ENCODE measurements at places on chromosomes 11 and 22.

DNA sequence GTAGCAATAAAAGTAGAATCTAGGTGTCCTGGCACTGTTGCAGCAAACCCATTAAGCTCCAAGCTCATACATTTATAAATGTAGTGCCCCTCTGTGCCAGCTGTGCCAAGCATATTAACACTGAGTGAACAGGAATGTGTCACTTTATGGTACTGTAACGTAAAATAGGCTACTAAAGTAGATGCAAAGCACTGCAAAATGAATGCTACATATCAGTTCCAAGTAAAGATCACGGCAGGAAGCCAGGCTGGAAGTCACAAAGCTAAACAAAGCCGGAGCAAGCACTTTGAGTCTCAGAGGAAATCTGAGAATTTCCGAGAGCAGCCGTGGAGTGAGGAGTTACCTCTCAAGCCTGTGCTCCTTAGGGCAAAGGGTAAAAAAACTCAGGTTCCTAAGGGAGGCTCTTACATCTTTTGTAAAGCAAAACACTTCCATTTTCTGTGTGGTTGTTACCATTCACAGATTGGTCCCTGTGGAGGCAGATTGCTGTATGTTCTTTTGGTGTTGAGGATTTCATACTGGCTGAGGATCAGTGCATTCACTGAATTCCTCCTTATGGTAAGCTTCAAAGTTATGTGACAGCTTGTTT, 85.7 kb downstream of the WNT11 start:
- DNase-seq = peak; percentile 29

DNA sequence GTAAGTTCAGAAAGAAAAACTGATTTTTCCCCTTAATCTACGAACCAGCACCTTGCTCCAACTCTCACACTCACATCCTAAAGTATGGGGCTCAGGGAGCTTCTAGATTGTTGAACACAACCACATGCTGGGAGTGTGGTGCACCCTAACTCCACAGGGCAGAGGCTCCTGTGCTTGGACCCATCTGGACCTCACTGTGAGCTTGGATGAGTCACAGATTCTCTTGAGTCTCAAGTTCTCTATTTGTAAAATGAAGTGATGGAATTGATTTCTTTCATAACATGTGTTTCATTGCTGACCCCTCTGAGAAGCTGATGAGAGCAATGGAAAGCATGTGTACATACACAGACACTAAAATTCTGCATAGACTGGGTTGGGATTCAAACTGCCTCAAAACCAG, 109.7 kb downstream of the PGR start:
- no peak for DNase-seq

- DNase-seq = peak; percentile 81
These were observed 5.0 kb downstream of the CRELD2 start for GRCh38 chr22:49923445-49923844.

DNA sequence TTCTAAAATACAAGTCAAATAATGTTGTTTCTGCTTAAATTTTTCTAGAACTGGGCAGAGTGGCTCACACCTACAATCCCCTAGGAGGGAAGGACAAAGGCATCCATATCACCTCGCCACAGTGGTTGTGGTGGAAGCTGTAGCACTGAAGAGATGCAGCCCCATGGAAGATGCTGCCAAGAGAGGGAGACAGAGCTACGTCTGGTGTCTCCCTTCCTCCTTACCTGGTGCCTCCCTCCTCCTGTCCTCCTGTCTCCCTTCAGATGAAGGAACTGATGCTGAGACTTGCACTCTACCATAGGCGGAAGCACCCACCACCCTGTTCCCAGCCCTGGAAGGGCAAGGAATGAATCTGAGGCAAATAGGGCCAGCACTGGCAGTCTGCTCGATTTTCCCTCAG, 22.3 kb downstream of the MMP27 start:
- DNase-seq = no peak

DNA sequence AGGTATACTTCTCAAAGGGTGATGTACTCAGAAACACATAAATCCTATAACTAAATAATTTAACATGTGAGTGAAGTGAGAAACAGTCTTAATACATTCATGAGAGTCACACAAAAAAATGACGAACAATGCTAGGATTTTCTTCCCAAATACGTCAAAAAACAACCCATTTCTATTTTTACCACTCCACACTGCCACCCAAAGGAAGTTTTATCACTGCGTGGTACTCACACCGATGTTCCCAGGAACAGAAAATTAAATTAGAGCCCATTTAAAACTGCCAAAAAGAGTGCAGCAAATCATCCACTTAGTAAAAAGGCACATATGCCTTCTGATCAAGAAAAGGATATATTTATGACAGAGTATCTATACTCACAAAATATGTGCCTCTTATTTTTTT, 710.9 kb upstream of the FAT3 start:
- DNase-seq = no peak

DNA sequence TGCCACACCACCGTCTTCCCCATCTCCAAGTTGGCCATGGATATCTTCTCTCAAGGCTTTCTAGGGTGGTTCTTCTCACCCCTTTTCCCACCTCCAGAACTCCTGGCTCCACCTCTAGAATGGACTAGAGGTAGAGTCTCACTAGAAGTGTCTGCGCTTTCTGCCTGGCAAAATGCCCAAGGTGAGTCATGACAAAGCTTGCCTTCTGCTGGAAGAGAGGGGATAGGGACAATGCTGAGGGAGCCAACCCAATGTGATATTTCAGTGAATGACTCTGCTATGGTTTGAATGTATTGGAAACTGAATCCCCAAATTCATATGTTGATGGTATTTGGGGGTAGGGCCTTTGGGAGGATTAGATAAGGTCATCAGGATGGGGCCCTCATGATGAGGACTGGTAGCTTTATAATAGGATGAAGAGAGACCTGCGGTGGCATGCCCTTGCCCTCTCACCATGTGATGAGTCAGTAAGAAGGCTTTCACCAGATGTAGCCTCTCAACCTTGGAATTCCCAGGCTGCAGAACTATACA, 4.1 kb upstream of the CD82 start:
- peak; percentile 39 for DNase-seq

- peak; percentile 43 for DNase-seq
These were observed 77.3 kb downstream of the SCN3B start for GRCh38 chr11:123577081-123577598.

DNA sequence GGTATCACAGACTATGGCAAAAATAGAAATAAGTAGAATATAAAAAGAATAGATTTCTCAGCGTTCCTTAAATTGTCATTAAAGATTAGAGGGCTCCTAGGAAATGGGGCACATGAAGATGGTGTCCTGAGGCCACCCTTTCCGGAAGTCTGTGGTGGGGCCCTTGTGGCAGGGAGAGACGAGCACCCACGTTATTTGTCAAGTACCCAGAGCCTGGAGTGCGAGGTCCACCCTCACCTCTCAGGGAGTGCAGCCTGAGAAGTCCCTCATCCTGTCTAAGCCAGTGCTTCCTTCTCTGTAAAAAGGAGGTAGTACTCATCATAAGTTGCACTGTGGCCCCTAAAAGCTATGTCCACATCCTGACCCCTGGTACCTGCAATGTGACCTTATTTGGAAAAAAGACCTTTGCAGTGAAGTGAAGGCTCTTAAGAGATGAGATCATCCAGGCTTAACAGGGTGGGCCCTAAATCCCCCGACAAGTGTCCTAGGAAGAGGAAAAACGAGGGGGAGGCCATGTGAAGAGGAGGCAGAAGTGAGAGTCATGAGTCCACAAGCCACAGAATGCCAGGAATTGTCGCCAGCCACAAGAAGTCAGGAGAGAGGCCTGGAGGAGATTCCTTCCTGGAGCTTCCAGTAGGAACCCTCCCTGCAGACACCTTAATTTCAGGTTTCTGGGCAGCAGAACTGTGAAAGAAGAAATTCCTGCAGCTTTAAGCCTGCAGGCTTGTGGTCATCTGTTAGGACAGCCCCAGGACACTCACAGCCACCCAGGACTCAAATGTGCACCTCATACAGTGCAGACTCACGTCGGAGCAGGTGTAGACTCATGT, 76.8 kb upstream of the CCND1 start:
- peak; percentile 30 for DNase-seq

GRCh38 chr11:74135127-74135840, 35.5 kb downstream of the C2CD3 start:
- peak; percentile 32 for DNase-seq

- peak; percentile 11 for DNase-seq
These were observed 666.6 kb downstream of the LUZP2 start for GRCh38 chr11:25163421-25163820.

GRCh38 chr11:76732643-76733042, 50.5 kb upstream of the TSKU start:
- no peak for DNase-seq

GRCh38 chr22:33793475-33793874, 126.8 kb downstream of the LARGE1 start:
- DNase-seq = no peak

DNA sequence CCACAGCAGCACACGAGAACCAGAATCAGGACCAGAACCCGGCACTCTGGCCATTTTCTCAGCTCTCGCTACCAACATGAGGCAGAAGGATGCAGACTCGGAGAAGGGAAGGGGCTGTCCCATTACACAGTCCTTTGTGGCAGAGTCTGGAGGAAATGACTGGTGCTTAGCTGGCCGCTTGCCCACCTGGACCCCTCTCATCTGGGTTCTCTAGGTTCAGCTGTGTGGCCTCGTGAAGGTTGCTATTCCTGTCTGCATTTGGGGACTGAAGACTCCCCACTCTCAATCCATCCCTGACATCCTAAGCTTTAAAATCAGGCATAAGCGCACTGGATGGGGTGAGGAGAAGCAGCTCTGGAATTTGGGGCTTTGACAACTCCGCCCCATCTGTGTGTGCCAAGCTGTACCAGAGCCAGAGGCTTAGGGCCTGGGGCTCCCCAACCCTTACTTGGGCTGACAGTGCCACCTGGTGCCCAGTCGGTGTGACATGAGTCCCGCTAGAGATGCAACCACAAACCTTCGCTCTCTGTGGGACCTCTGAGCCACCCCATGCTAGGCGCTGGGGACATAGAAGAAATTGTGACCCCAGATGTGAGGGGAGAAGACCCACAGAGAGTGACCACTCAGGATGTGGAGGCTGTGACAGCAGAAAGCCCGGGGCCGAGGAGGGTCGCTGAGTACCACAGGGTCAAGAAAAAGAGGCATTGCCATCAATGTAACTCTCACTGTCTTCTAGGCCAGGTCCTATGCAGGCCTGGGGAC, 35.8 kb upstream of the FCHSD2 start:
- peak; percentile 81 for DNase-seq

GRCh38 chr11:45105233-45105983, 41.0 kb upstream of the PRDM11 start:
- DNase-seq = peak; percentile 65

- DNase-seq = peak; percentile 28
These were observed 7.9 kb downstream of the SNAP29 start for GRCh38 chr22:20866736-20867135.

DNA sequence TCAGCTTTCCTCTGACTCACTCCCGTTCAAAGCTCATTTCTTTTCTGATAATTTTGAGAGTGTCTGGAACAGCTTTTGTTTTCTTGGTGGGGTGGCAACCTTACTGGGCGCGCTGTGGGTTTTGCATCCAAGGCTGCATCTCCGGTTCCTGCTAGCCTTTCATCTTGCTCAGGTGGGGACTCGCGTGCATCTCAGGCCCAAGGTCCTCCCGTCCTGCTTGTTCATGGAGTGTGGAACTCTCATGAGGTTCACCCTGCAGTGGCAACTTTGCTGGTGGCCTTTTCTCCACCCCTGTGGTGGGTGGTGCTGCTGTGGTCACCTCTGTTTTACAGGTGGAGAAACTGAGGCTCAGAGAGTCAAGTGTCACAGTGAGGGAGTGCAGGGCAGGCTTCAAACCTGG, 25.6 kb downstream of the MCM5 start:
- no peak for DNase-seq

DNA sequence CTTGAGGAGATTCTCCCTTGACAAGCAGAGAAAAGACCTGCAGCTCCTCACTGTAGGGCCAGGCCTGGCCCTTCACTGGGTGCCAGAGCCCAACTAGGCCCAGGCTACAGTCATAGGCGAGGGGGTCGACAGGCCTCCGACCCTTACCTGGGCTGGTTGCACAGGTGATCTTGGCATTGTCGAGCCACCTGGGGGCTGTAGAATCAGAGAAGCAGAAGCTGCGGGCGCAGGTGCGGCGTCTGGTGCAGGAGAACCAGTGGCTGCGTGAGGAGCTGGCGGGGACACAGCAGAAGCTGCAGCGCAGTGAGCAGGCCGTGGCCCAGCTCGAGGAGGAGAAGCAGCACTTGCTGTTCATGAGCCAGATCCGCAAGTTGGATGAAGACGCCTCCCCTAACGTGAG, 6.9 kb upstream of the RAB1B start:
- DNase-seq = no peak

- peak; percentile 43 for DNase-seq
These were observed 2.7 kb downstream of the CRYBB3 start for GRCh38 chr22:25202290-25202921.

GRCh38 chr11:22634897-22635629, 9.4 kb upstream of the FANCF start:
- peak; percentile 18 for DNase-seq

DNA sequence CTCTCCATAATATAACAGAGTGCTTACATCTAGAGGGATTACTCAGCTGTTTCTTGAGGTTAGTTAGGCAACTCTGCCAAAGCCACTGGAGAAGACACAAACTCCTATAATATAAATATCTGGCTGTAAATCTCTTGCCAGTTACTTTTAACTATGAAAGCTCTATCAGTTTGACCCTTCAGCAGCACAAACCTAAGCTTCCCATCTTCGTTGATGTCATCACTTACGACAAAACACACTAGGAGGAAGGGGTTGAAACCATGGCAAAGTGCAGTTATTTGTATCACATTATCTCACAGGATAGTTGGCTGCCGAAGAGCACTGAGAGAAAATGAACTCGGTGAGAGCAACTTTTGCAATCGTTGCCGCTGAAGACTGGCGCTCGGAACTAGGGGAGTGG, 922.1 kb downstream of the OPCML start:
- DNase-seq = peak; percentile 85
